ENCODE measurements at places on chromosomes 2 and 18.

DNA sequence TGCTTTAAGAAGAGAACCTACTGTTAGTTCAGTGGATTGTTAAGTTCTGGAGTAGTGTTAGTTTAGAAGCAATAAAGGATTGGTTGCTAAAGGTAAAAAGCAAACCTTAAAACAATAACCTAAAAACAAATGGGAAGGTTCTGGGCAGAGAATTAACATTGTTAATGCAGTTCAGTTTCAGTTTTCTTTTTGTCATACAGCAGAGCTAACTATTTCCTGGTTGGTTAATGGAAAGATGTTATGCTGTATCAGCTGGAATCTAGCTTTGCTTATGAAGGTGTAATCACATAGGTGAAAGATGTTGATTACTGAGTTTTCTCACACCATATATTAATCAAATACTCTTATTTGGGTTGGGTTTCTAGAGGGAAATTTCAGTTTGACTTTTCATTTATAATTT, 23.8 kb downstream of the SMAD4 start:
- DNase-seq: no peak

DNA sequence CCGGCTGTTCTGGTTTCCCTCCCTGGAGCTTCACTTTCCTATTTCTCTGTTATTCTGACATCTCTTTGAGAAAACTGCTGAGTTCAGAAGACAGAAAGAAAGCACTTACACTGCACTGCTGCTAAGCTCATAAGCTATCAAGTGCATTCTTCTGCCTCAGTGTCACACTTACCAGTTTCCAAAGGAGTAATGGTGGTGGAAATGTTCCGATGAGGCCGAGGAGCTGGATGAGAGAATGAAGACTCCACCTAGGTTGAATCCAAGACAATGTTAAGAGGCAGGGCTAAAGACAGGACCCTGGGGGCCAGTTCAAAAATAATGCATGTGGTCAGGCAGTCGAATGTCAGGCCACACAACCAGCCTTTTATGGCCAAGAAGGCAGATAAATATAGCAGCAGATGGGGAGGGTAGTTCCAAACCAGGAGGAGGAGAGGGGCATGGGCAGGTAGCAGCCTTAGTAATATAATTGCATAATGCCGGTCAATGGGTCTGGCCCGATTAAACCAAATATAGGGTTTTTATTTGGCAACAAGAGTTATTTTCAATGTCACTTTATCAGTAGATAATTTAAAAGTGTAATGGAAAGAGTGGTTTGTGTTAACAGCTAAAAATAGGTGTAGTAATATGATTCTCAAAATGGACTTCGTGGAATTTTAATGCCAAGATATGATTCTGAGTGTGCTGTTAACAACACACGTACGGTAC, at the start of gene MYOM1:
Gene MYOM1, minus strand, starts transcription at position 338 of the 705 bp plus-strand sequence. CDS start 4,745 bp downstream, outside the sequence.
- DNase-seq: no peak

- no peak for DNase-seq
Observed at GRCh38 chr2:157431176-157431575, 12.7 kb downstream of the CYTIP start.

DNA sequence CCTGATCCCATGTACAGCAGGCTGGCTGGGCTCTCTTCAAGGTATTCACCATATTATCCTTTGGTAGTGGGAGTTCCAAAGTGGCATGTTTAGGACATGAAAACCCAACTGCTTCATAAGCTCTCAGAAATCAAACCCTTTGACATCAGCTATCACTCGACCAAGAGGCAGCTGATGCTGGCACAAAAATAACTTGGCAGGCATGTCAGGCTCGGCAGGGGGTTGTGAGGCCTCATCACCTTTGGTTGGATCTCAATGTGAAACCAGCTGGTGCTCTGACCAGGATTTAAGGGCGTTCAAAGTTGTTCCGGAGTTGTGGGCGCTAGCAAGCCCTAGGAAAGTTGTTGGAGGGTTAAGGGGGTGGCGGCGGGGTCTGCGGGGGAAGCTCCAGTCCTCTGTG, 171.9 kb downstream of the FHOD3 start:
- DNase-seq: no peak

GRCh38 chr2:217756375-217757107, 246.3 kb downstream of the TNS1 start:
- peak; percentile 33 for DNase-seq

DNA sequence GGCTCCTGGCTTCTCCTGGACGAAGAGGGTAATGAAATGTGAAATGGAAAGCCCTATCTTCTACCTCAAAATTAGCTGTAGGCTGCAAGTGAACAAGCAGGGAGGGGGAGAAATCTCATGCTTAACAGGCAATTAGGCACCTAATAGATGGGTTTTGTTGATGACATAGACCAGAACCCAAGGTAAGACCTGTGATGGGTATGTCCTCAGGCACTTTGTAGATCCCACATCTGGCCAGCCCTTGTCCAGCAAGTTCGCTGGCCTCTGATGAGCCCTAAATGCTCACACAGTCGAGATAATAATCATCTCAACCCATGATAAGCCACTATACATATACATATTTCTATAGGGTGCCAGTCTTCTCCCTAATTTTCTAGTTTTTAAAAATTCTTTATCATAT, 82.6 kb downstream of the MARCO start:
- DNase-seq: no peak

GRCh38 chr2:68825866-68826265, 45.3 kb downstream of the BMP10 start:
- no peak for DNase-seq

GRCh38 chr2:196750977-196751631, 48.4 kb downstream of the GTF3C3 start:
- peak; percentile 23 for DNase-seq

Measured in fibroblast of skin of left quadriceps (primary cell).